ENCODE measurements at places on chromosomes 4 and X.
A peak's percentile ranks its signal among the peaks of the same experiment; 100 is the strongest.

DNA sequence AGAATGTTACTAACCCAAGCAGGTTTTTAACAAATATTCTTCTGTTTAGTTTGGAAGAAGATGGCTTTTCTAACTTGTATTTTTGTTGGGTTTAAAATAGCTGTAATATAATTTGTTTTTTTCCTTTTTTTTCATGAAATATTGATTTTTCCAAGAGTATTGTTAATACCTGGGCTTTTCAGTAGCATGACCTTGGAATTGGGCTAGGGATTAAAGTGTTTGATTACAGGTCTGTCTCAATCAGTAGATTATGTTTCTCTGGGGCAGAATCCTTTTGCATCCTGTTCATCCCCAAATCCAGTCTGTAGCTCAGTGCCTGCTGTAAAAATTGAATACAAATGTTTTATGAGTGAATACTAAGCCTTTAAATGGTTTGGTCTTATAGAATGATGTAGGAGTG is 479.8 kb downstream of the RAPGEF2 start:
- no peak for DNase-seq

- peak; percentile 50 for DNase-seq
These were observed 8.3 kb upstream of the GJB1 start for GRCh38 chrX:71214604-71215337.

GRCh38 chr4:52512291-52512690 is 146.8 kb downstream of the USP46 start:
- no peak for DNase-seq

DNA sequence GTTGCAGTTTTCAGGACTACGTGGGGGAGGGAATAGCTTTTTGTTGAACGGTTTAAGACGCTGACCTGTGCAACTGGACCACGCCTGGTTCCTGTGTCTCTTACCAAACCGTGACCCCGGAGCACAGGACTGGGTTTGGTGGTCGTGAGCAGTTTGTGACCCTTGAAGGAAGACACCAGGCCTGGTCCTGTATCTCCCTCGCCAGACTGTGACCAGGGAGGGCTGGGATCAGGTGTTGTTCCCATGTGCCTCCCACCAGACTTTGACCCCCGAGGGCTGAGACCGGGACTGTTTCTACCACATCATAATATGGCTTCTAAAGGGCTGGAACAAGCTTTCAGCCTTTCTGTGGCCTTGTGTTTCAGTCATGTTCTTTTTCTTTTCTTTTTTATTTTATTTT is 683 bp downstream of the EBP start:
- no peak for DNase-seq

- DNase-seq = no peak
These were observed 193.9 kb downstream of the LARP7 start for GRCh38 chr4:112830753-112831386.

- DNase-seq = no peak
These were observed 38.5 kb downstream of the RPS6KA3 start for GRCh38 chrX:20228245-20228644.

DNA sequence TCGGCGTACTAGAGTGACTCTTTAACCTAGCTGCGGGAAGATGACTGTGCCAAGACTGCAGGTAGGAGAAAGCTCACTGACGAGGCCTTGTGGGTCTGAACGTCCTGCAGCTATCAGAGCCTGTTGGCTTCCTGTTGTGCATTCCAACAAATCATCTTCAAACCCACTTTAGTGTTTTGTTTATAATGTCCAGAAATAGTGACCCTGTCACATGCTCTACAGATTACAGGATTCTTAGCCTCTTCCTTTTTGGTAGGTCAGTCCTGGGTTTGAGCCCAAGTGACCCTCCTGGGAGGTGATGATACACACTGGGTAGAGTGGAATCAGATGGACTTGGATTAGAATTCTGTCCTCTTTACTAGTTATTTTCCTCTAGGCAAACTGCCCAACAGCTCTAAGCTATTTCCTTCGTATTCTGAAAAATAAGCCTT is 33.2 kb downstream of the HTT start:
- no peak for DNase-seq

DNA sequence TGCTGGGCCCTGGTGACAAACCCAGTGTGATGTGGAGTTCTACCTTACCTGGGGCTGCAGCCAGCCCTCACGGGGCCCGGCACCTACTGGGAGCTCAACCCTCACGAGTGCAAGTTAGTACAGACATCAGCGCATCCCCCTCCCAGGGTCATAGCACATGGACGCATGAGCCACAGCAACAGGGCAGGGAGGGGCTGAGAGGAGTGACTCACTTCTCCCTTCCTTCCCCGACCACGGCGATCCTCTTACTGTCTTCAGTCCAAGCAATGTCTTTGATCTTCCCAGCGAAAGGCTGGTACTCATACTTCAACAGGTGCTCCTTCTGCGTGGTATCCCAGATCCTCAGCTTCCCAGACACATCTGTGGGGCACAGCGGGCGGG is 17.8 kb downstream of the WDR1 start:
- no peak for DNase-seq

DNA sequence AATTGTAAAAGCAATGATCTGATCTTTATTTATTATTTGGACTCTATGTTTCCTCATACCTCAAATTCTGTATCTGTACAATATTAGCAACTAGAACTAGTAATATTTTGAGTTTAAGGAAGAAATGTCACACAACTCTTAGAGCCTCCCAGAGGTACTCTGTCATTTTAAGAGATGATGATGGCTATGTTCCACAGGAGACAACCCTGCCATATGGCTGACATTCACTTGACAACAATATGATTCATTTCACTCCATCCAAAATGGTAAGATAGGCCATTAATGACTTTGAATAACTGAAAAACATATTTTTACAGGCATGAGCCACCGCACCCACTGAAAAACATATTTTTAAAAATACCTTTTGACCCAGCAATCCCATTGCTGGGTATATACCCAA is 190.3 kb downstream of the MAML3 start:
- no peak for DNase-seq

DNA sequence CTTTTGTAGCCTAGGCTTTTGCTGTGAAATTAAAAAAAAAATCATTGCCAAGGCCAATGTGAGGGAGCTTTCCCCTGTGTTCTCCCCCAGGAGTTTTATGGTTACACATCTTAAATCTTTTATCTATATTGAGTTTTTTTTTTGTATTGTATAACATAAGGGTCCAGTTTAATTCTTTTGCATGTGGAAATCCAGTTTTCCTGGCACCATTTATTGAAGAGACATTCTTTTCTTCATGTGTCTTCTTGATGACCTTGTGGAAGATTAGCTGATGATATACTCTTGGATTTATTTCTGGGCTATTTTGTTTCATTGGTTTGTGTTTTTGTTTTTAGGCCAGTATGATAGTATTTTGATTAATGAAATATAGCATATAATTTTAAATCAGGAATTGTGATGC is 225.0 kb downstream of the ADAM29 start:
- DNase-seq = no peak

- no peak for DNase-seq
These were observed 197.8 kb downstream of the PDGFC start for GRCh38 chr4:156773648-156774357.

DNA sequence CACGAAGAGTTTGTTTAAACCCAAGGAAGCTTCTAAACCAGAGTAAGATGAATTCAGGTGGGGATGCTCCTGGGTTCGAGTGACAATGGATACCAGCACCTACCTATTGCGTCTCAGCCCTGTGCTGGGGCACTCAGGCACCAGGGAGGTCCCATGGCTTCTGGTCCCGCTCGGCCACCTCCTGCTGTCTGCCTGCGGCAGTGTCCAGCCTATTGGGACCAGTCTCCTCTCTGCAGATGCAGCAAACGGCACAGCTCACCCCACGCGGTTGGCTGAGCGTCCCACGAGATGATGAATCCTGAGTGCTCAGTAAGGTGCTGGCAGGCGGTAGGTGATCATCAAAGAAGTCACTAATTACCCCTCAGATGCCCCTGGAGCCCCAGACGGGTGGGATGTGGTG is 75.2 kb downstream of the ACOX3 start:
- DNase-seq = no peak

DNA sequence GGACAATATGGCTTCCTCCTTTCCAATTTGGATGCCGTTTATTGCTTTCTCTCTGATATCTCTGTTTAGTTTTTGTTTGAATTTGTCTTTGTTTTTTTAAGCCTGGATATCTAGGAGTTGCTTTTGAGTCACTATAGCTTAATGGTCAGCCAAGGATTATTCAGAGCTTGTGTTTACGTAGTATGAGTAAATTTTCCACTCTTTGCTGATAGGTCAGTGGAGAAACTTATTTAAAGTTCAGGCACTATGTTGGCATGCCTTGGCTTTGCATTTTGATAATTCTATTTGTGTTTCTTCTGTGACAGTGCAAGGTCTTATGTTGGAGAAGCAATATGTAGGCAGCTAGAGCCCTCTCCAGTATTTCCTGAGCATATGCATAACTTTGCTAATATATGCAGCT is 315.2 kb downstream of the GRID2 start:
- DNase-seq = no peak

DNA sequence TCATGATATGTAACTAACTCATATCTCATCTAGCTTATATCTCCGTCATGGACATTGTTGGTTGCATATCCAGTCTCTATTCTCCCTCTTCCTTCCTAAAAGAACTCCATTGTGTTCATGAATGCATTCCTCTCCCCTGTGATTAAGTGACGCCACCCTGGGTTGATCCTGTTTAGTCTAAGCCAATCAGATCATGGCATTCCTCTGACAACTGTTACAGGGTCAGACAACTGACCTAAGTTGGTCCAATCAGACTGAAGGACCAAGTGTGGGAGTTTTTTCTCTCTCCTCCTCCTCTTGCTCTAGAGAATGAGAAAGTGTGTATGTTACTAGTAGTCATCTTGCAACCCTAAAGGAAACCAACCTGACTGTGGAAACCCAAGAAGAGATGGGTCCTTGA is 3.6 kb downstream of the APOO start:
- DNase-seq = no peak

GRCh38 chr4:588351-588849 is 12.3 kb upstream of the TMEM271 start:
- DNase-seq = no peak

DNA sequence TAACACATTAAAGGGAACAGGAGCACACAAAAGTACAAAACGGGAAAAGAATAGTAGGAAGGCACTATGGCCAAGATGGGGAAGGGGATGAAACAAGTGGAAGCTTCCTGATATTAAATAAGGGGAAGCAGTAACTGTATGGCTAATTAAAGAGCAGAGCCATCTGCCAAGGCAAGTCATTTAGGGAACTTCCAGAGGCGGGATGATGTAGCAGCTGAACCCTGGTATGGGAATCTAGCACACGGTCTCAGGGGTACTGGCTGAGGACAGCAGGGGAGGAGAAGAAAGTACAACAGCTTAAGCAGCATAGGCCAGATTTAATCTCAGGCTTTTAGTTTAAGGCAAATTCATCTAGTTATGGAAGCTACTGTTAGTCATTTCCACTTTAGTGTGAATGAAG is 59.1 kb downstream of the IGFBP7 start:
- no peak for DNase-seq
